Activated CD4-positive, alpha-beta T cell treated with anti-CD3 and anti-CD28 coated beads, Interleukin-2, amount 50 U/mL, for 16 hours (primary cell): ENCODE measurements at places on chromosomes 3 and 15.

DNA sequence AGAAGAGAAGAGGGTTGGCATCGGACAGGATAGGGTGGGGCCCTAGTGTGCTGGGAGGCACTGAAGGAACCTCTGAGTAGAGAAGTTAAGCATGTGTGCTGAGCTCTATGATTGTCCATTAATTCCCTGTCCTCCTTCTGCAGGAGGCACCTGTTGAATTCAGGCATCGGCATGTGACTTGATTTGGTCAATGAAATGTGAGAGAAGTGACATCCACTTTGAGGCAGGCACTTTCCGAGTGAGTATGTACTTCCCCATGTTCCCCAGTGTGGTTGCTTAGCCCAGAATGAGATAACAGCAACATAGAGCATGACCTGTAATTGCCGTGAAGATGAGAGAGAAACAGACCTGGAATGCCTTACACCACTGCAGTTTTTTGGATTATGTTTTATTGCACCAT lies 224.8 kb downstream of the RPLP1 start:
- DNase-seq, result no peak

GRCh38 chr3:167330993-167331785 lies 48.9 kb downstream of the ZBBX start:
- no peak for DNase-seq

- no peak for DNase-seq
Observed at GRCh38 chr3:170324962-170325361, 32.6 kb upstream of the SKIL start.

DNA sequence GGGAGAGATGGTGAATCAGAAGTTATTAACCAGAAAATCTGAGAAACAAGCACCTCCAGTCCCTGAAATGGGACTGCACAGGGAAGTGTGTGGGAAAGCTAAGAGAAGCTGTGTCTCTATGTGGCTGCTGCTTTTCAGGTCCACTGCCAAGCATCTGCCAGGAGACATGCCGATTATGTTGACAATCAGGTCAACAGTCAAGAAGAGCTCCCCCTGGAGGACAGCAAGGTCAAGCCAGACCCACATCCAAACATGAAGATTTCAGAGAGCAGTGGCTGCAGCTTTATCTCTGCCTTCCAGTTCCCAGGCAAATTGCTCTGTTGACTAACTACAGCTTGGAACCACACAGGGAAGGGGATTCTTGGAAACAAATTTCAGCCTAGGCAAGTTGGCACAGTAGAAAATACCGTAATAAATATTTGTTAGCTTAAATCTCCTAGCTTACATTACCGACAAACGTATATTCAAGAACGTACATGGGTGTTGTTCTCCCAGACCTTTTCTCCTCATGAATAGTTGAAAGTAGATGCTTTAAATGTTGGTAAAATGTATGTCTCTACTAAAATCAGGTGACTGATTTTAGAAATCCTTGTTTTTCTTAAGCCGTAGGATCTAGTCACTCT lies 394.5 kb upstream of the RARB start:
- peak; percentile 47 for DNase-seq

GRCh38 chr3:73453666-73454065 lies 171.1 kb downstream of the PDZRN3 start:
- DNase-seq, result no peak

DNA sequence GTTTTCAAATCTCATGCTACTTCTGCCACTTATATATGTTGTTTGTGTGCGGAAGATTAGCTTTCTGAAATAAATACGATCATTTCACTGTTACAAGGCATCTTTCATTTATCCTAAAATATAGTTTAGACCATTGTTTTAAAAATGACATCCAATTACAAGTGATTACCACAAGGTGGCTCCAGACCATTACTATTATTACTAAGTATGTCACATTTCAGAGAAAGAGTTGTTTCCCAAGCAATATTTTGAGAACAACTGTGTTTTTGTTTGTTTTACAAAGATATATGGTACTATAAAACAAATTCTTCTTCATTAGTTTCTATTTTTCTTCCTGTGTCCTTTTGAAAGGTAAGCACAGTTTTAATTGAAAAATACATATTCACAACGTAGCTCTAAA lies 136.0 kb upstream of the RAP2B start:
- DNase-seq, result peak; percentile 29

DNA sequence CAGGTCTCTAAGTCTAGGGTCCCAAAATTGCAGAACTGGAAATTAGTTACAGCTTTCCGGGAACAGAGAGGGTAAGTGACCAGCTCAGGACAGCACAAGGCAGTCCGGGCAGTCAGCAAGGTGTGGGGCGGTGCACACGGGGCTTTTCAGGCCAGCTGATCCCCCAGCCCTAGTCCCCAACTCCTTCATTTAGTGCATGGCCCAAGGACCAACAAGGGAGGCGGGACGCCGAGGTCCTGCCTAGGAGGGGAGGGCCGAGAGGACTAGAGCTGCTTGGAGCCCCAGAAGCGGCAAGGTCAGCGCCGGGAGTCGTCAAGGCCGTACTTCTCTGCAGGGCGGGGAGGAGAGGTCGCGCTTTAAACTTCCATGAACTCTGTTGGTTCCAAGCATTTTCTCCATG lies 2.0 kb upstream of the PDE8A start:
- no peak for DNase-seq

GRCh38 chr15:62622775-62623174 lies 419.8 kb upstream of the TPM1 start:
- DNase-seq, result no peak

DNA sequence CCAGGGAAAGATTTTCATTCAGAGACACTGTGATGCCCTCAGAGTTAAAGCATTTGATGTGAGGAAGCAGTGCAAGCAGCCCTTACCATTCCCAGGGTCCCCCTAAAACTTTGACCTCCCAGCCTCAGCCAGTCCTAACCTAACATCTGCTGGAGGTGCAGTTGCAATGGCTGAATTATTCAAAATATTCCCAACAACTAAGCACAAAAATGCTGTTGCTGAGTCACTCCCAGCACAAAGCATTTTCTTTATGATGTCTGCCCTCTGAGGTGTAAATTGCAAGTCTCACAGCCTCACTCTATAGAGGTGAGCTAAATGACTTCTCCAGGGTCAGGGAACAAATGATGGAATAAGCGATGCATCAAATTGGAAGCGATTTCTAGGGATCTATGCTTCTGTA lies 6.4 kb upstream of the REC114 start:
- DNase-seq, result no peak

DNA sequence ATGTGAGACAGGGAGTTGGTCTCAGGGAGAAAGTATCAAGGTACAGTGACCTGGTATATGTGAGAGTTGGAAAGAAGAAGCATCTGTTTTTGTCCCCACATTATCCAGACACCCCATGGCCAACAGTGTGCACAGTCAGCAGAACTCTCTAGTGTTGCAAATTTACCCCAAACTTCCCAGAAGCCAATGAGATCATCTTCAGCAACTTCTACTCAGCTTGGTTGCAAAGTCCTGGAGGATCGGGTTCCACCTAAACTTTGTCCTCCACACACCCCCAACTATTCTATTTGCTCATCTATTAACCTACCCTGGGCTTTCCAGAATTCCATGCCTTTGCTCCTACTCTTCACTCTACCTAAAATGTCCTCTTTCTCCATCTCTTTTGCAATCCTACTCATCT lies 15.7 kb downstream of the RBSN start:
- no peak for DNase-seq

DNA sequence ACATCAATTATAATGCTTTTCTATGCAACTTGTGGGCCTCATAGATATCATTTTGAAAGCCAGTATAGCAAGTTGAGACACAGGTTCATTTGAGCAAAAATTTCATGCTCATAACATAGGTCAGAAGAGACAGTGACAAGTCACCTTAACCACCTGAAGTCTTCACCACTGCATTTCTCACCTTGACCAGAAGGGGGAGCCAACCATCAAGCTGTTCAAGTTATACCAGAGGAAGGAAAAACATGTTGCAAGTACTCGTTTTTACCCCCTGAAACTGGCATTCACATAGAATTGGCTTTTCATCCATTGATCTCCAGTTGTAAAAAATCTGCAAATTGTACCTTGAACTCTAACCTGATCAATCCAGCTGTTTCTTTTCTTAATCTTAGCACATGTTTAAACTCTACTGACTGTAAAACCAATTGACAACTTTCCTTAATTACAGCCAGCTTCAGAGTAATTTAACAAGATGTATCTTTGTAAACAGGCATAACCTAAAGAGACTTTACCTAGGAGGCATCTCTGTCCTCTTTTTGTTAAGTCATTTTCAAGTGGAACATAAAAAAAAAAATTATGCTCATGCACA lies 1.4 kb downstream of the LMOD3 start:
- DNase-seq, result peak; percentile 88

GRCh38 chr3:185677146-185677829 lies 91.2 kb downstream of the SENP2 start:
- DNase-seq, result peak; percentile 53

GRCh38 chr3:189744235-189744634 lies 113.0 kb downstream of the TP63 start:
- no peak for DNase-seq

DNA sequence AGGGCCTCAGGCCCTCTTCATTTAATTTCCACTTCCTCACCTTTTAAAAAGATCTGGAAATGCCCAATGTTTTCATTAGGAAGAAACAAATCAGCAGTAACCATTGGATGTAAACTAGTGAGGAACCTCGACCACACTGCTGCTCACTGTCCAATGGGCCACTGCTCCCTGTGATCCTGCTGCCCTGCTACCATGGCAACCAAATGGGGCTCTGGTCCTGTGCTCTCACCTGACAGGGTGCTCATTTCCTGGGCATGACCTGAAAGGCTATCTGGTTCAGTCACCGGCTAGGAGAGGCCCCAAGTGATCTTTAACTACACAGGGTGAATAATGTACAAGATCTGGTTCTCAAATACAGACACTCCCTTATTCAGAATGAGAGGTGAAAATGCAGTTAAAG lies 54.6 kb downstream of the ARHGEF3 start:
- DNase-seq, result no peak

- DNase-seq, result no peak
Observed at GRCh38 chr3:157231071-157231470, 71.1 kb upstream of the CCNL1 start.

DNA sequence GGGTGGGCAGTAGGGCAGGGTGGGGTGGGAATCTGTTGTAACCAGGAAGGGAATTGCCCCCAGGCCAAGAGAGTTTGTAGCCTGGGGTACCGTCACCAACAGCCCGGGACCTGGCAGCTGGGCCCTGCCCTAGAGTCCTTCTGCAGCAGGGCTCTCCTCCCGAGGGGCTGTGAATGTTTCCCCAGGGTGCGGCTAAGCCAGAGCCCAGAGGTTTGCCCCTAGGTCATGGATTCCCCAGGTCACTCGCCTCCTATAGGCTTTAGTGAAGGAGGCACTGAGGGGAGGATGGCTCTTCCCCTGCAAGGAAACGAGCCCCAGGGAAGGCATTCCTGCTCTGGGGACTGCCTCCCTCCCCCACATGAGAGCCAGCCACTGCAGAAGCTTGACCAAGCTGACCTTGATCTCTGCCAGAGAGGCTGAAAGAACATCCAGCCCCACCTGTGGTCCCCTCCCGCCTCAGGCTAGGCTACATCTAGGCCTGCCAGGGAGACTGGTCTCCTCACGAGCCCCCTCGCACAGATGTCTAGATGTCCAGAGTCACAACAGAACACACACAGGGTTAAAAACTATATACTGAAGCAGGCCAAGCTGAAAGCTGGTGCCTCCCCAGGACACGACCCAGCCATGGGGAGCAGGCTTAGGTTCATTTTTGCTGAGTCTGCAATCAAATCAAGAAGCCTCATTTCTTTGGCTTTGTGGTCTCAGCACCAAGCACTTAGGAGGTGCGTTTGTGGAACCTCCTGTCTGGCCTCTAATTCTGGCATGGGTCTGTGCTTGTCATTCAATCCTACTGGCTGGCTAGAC lies 69.1 kb upstream of the TAMM41 start:
- no peak for DNase-seq

DNA sequence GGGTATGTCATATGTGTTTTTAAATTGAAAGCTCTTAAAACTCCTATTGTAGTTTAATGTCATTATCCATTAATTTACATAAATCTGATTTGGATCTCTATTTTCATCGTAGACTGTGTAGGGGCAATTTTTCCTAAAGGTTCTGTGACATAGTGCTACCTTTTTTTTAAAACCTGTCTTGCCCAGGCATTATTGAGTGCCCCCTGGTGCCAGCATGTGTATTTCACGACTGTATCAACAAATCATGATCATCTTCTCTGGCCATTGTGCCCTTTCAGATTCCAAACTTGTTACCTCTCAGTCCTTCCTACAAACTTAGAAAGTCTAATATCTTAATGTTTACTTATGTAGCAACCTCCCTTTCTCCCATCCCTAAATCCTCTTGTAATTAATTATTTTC lies 97.2 kb upstream of the FLNB start:
- DNase-seq, result peak; percentile 12

DNA sequence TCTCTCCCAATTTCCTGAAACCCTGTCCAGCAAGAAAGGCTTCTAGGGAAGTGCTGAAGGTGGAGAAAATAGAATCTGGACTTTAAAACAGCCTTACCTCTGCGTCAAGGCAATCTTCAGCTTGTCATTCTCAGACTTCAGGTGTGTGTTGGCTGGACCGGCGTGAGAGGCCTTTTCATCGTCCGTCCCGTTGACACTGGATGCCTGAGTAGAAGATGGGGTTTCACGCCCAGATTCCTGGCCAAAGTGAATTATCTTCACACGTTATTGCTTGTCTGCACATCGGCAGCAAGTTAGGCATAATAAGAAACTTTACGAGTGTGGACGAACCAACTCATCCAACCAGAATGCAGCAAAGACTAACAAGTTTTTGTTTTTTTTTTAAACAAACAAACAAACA lies 49.5 kb downstream of the WHAMM start:
- no peak for DNase-seq

GRCh38 chr15:85556618-85556895 lies 176.2 kb downstream of the AKAP13 start:
- peak; percentile 20 for DNase-seq
